Renal cortical epithelial cell (primary cell): ENCODE measurements at places on chromosomes 16 and 17.

DNA sequence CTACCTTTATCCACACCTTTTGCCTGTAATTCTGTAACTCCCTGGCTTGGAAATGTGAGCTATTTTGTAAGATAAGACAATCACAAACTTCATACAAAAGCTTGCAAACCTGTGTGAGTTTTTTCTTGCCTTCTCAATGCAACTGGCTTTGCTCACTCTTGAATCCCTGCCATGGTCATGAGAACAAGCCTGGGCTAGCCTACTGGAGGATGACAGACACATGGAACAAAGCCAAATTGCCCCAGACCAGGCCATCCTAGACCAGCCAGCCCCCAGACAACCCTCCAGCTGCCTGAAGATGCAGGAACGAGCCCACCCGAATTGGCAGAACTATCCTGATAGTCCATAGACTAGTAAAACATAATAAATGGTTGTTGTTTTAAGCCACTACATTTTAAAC is 466.6 kb upstream of the ERCC4 start:
- peak; percentile 81 for DNase-seq

GRCh38 chr17:55407641-55408566 is 13.7 kb downstream of the MMD start:
- no peak for DNase-seq

DNA sequence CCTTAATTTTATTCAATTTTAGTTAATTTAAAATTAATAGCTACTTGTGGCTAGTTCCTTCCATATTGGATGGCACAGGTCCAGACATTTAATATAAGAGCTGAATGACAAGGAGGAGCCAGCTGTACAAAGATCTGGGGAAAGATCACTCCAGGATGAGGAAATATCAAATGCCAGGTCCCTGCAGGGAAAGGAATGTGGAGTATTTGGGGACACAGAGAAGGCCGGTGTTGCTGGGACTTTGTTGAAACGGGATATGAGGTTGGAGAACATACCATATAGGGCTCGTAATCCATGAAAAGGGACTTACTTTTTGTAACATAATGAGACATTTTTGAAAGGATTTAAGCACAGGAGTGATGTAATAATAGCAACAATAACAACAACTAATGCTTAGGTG is 426.8 kb downstream of the HS3ST4 start:
- DNase-seq, result no peak

GRCh38 chr16:79288066-79288465 is 312.5 kb downstream of the MAF start:
- no peak for DNase-seq

- DNase-seq, result no peak
Observed at GRCh38 chr16:31916056-31916488, 42.5 kb downstream of the ZNF267 start.

- DNase-seq, result no peak
Observed at GRCh38 chr16:53827741-53828140, 123.8 kb downstream of the FTO start.

GRCh38 chr17:2705263-2705662 is 6.3 kb downstream of the CLUH start:
- peak; percentile 53 for DNase-seq

DNA sequence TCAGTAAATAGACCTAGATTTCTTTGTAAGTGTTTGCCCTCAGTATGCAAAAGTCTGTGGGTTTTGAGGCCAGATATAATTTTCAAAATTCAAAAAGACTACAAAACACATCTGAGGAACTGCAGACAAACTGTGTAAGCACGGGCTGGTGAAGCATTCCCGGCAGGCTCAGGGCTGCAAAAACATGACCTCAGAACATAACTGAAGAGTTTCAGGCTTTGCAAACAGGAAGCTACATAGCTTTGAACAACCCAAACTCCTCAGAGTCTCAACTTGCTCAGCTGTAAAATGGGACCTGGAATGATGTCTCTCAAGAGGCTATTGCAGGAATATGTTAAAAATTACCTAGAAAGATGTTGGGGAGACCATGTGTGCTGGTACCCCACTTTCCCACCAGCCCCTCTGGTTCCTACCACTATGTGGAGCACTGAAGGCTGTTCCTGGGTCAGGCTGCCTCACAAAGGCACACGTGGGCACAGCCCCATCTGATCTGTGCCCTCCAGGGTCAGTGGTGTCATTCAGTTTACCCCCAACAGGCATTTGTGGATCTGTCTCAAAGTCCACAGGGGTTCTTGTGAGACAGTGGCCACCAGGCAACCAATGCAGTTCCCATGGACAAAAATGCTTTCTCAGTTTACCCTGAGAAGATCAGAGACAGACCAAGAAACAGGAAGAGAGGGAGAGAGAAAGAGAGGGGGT is 72.9 kb downstream of the CREBBP start:
- DNase-seq, result no peak

- DNase-seq, result no peak
Observed at GRCh38 chr16:52914428-52914827, 138.3 kb downstream of the CHD9NB start.

DNA sequence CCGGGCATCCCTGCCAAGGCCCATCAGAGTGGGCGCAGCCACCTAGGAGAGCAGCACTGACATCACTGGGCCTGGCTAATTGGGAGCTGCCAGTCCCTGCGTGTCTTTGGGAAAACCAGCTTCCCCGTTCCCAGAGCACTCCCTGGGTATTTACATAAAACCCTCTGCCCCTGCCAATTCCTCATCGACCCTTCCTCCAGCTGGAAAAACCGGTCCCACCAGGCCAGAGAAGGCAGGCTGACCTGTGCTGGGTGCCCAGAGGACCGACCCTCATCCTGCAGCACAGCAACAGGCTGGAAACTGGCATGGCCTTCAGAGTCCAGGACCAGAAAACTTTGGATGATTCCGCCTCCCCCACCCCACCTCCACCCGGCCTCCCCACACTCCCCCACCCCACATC is 8.2 kb upstream of the FOXN1 start:
- DNase-seq, result no peak

GRCh38 chr16:74094962-74095361 is 201.7 kb upstream of the PSMD7 start:
- DNase-seq, result no peak

- no peak for DNase-seq
Observed at GRCh38 chr16:1615761-1616160, 3.6 kb downstream of the CRAMP1 start.

DNA sequence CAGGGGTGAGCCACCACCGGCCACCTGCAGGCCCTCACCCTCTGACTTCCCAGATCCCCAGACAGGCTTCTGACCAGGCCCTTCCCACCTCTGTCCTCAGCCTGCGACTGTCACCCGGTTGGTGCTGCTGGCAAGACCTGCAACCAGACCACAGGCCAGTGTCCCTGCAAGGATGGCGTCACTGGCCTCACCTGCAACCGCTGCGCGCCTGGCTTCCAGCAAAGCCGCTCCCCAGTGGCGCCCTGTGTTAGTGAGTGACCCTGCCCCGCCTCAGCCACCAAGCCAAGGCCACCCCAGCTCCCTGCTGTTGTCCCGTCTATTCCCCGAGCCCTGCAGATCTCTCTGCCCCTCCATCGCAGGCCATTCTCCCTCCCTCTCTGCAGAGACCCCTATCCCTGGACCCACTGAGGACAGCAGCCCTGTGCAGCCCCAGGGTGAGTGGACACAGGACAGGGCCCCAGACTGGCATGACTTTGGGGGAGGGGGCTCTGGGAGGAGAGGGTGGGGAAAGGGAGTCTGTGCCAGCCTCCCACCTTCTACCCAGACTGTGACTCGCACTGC is 1.9 kb downstream of the NTN3 start:
- no peak for DNase-seq

DNA sequence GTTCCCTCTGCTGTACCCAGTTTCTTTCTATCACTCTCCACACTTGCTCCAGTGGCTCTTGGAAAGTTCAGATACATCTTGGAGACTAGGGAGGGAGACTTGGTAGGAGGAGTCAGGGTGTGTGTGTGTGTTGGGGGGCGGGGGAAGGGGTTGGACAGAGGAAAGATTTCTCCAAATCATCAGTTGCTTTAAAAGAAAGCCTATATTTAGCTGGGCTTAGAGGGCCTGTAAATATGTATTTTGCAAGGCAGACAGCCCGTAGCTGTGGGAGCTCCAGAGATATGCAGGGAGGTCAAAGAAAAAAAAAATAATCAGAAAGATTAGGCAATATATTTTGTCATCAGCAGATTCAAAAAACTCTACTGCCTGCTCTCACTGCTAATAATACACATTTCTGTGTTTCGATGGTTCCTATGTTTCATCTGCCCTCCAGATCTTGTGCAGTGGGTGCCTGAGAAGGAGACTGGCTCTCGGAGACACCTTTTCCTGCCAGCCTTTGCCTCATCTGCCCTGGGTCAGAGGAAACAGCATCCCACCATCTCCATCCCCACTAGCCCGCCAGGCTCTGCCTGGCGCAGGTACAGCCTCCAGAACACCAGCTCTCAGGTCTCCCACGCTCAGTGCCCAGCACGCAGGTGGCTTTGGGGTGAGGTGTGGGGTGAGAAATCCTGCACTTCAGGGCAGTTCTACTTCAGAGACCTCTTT is 4.8 kb upstream of the PPP1R9B start:
- no peak for DNase-seq

DNA sequence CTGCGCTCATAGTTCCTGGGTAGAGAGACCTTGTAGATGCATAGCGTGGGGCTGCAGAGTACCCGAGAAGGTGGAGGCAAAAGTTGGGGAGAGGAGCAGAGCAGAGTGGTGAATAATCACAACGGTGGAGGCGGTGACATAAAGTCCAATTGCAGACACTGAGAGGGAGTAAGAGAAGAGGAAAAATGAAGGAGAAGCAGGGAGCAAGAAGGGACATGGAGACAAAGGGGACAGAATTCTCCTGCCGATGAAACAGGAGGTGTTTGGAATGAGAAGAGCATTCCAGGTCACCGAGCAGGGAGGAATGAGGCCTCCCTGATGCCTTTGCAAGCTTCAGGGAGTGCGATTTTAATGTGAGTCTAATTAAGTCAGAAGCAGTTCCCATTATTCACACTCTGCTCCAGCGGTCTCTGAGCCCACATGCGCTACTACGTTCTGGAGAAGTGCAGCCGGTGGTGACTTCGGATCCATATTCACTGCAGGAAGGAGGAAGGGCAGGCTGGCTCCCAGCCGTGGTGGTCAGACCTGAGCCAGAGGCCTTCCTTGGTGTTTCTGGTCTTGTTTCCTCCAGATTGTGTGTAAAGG is 108.0 kb upstream of the DNAH9 start:
- no peak for DNase-seq

DNA sequence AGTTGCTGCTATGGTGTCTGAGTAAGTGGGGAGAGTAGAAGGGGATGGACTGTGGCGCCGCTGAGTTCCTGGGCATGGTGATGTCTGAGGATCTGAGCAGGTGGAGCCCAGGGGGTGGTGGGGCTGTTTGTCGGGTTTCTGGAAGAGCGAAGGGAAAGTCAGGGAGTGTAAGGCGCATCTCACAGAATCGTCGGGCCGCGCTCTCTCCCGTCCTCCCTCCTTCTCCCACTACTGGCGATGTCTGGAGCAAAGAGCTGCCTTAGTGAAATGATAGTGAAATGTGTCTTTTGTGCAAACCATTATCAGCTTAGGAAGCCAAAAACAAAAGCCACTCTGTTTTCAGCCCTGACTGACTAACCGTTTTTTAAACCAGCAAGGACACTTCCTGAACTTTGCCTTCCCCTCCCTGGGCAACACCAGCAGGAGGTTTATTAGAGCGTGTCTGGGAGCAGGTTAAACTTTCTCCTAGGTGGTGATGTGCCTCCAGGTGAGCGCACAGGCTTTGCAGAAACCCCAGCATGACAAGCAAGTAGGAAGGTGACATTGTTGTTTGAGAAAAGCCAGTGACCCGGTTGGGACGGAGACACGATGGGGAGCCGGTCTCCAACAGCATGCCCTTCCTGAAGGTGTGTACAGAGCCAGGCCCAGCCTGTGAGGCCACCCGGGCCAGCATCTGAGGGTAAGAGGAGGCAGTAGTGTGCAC is 49.1 kb downstream of the RAB11FIP3 start:
- peak; percentile 53 for DNase-seq

DNA sequence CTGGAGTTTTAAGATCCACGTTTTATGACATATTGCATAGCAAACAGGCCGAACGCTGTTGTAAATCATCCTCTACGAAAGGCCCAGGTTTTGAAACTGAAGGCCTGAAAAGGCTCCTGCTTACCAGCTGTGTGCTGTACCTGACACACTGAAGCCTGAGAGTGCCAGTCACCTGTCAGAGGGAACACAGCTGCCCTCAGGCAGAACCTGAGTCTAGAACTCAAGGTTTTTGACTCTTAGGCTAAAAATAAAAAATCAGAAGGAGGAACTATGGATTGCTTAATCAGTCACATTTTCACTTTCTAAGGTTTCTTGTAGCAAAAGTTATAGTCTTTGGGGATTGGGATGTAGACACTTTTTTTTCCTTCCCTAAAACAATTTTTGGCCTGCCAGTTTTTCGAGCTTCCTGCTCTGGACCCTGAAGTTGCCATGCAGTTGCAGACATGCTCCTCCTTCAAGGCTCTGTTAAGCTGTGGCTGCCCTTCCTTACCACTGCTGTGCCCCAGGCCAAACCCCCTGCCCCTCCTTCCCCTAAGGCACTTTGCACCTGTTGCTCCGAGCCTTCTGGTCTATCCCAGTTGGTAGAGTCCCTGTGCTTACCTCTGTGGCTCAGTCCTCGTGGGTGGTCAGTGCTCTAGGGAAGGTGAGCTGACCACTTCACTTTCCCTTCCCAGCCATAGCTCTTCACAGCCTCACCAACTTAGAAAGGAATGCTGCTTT is 56.6 kb downstream of the TENT4B start:
- no peak for DNase-seq

GRCh38 chr17:55760643-55761355 is 9.9 kb downstream of the PCTP start:
- no peak for DNase-seq

DNA sequence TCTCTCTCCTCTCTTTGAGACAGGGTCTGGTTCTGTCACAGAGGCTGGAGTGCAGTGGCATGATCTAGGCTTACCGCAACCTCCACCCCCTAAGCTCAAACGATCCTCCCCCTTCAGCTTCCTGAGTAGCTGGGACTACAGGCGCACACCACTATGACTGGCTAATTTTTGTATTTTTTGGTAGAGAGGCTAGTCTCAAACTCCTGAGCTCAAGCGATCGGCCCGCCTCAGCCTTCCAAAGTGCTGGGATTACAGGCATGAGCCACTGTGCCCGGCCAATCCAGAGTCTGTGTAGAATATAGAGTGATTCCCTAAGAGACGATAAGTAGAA is 65.8 kb upstream of the RPH3AL start:
- DNase-seq, result no peak

DNA sequence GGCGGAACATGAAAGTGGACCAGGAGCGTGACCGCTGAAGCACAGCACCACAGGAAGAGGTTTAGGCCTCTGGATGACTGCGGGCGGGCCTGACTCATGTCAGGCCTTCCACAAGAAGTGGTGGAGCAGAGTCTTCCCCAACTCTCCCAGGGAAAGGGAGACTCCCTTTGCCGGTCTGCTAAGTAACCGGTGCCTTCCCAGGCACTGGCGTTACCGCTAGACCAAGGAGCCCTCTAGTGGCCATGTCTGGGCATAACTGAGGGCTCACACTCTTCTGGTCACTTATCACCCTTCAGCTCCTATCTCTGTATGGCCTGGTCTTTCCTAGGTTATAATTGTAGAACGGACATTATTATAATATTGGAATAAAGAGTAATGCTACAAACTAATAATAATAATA is 1931.9 kb downstream of the TP53TG3F start:
- DNase-seq, result peak; percentile 15

GRCh38 chr17:14746822-14747602 is 446.1 kb downstream of the HS3ST3B1 start:
- DNase-seq, result no peak
